ENCODE measurements at places on chromosomes 13 and 19.

GRCh38 chr19:30047432-30047831 lies 105.4 kb downstream of the URI1 start:
- DNase-seq, result no peak

DNA sequence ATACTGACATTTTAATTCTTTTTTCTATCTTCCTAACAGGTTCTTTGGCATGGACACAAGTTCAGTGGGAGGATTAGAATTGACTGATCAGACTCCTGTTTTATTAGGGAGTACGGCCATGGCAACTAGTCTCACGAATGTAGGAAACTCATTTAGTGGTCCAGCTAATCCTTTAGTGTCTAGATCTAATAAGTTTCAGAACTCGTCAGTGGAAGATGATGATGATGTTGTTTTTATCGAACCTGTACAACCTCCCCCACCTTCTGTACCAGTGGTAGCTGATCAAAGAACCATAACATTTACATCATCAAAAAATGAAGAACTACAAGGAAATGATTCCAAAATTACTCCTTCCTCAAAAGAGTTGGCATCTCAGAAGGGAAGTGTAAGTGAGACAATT lies 34.5 kb downstream of the ZMYM2 start:
- no peak for DNase-seq

DNA sequence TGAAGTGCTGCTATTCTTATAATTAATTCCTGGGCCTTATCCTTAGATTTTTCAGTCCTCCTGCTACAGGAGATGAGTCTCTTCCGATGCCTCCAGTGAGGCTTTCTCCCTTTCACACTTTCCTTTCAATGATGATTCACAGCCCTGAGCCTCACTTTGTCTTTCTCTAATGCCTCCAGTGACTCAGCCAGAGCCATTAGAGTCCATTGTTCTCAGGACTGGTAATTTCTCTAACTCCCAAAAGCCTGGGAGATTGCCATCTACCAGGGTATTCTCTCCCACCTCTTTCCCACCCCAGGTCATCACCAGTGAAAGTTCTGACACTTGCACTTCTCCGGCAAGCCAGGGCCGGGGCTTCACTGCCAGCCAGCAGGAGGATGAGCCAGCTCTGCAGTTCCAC lies 49.6 kb upstream of the ARGLU1 start:
- DNase-seq, result no peak

- no peak for DNase-seq
Measured at GRCh38 chr13:46173656-46174055, 8.3 kb downstream of the LCP1 start.

DNA sequence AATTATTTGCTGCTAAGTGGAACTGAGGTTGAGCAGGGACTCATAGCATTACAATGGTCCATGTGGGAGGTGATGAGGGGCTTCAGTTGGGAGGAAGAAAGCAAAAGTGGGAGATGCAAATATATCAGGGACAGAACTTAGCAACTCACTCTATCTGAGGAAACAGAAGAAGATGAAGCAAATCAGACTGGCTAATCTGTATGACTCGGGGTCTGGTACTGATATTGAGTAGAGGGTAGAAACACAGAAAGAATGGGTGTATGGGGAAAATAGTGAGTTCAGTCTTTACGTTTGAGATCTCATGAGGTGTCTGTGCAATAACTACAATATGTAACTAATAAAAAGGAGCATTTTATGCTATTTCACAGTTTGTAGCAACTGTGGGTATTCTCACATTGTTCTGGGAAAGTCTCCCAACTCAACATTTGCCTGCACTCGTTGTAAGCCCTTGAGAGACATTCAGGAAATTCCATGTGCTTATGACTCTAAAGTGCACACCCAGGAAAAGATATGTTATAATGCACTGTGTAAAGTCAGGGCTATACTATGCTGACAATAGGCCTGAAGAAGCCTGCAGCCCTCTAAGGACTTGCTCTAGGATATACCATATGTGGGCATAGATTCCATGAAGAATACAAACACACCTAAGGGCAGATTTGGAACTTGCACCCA lies 183.5 kb downstream of the SPRY2 start:
- DNase-seq, result no peak

DNA sequence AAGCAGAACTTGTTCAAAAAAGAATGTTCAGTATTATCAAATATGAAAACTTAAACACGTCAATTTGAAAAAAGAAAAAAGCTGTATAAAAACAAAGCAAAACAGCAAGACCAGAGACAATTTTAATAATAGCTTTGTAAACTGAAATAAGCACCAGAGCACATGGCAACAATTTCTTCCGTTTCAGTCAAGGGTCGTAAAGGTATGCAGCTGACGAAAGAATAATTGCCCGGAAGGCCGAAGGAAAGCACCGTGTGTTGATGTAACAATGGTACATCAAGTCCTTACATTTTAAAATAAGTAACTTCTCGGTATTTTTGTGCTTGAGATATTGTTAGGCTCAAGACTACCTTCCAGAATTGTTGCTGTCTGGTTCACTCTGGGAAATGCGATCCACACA lies 1.7 kb downstream of the PROSER1 start:
- DNase-seq, result no peak

GRCh38 chr19:29491995-29492577 lies 33.7 kb upstream of the VSTM2B start:
- no peak for DNase-seq

GRCh38 chr19:35000647-35001501 lies 751 bp downstream of the GRAMD1A start:
- no peak for DNase-seq

DNA sequence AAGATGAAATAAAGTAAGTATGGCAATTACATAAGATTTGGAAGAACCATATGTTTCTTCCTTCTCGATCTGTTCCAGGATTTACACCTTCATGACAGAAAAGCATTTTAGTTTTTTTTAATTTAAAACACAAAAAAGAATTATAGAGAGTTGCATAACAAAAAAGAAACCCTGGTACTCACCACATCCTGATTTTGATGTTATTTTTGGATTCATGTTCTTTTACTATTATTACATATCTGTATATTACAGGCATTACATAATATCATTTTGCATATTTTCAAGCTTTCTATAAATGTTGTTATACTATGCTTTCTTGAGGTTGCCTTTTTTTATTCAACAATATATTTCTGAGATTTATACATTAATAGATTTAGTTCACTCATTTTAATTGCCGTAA lies 6.7 kb upstream of the KATNAL1 start:
- no peak for DNase-seq

- no peak for DNase-seq
Measured at GRCh38 chr19:18612051-18612771, 459 bp upstream of the TMEM59L start.

- no peak for DNase-seq
Measured at GRCh38 chr13:46571189-46571908, 18.4 kb downstream of the LRCH1 start.

GRCh38 chr13:113666951-113667701 lies at the start of gene GRK1:
TSS of gene GRK1 (plus strand) at chr13:113667219. CDS start at chr13:113667387, 168 bp downstream.
- no peak for DNase-seq

DNA sequence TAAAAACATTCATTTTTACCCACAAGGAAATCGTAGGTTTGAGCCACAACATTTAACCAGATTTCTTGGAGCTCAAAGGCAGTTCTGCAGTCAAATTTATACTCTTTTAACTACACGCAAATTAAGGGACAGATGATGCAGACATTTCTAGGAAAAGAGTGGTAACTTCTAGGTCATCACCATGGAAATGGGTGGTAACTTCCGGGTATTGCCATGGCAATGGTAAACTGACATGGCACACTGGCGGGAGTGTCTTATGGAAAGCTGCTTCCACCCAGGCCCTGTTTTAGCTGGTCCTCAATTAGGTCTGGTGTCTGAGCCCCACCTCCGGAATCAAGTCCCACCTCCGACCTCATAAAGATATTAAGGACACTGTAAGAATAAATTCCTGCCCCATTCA lies 10.4 kb upstream of the LYPD5 start:
- no peak for DNase-seq

- no peak for DNase-seq
Measured at GRCh38 chr13:41503356-41503755, 46.0 kb downstream of the RGCC start.

Data from AG09309 (cell line).